ENCODE measurements at places on chromosomes 3 and 15.

DNA sequence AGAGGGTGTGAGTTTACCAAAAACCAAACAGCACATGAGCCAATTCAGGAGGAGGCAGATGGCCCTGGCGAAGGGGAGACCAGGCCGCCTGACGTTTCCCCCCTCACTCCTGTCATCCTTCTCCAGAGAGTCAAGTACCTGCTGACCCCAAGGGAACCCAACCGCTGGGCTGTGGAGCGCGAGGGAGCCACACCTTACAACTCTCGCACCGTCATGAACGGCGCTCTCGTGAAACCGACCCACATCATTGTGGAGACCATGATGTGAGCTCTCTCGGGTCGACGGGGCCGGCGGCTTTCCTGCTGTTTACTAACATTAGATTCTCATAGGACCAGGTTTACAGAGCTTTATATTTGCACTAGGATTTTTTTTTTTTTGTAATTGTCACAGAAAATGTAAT lies 55.4 kb downstream of the GRIP2 start:
- DNase-seq = no peak

DNA sequence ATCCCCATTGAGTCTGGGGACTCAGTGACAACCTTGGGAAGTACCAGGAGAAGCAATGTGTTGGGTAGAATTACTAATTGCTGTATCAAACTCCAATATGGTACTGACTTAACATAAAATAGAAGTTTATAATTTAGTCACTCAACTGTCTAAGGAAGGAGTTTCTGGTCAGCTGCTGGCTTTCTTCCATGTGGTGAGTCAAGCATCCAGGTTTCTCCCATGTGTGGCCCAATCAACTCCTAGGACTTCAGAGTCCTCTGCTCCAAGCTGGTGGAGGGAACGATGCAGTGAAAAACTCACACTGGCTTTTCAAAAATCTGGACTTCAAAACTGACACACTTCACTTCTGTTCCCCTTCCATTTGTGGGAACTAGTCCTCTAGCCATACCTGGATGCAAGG lies 25.2 kb downstream of the WNT5A start:
- no peak for DNase-seq

DNA sequence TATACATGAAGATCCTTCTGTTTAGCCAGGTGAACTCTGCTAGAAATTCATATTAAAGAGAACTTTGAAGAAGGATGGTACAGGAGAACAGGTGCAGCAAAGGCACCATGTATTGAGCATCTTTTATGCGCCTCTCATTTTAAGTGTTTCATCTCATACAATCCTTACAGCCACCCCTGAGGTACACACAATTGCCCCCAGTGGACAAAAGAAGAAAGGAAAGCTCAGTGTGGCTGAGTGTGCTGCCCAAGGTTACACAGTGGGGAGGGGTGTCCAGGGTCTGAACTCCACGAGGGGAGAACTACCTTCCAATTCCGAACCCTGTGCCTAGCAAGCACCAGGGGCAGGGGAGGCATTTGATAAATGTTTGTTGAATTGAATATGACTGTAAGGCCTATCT lies 98.6 kb downstream of the MECOM start:
- no peak for DNase-seq

DNA sequence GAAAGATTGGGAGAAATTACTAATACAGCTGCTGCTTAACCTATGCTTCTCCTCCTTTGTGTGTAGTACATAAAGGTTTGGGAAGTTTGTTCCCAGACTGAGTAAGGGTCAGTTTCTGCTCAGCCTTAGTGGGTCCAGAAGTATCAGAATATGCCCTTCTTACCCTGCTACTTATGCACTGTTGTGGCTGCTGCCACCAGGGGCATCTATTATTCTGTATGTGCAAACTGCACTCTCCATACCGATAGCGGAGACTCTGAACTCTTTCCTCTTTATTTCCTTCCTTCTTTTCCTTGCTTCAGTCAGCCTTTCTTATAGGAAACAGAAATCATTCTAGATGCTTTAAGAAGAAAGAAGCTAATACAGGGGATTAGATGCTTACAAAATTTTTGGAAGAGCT lies 4.0 kb downstream of the NEDD4 start:
- no peak for DNase-seq

- no peak for DNase-seq
Measured at GRCh38 chr15:28902856-28903255, 17.1 kb downstream of the APBA2 start.

- no peak for DNase-seq
Measured at GRCh38 chr3:141830508-141830907, 45.9 kb upstream of the ATP1B3 start.

DNA sequence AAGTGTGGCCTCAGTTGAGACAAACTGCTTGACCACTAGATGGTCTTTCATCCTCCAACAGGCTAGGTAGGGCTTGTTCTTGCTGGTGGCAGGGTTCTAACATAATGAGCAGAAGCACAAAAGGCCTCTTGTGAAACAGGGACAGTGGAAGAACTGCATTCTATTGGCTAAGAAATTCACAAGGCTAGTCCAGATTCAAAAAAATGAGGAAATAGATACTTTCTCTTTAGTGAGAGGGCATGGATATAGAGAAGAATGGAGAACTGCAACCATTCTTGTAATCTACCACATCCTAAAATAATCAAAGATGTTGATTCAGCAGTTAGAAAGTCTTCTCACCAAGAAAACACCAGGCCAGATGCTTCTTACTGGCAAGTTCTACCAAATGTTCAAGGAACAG lies 143.7 kb upstream of the LRIG1 start:
- DNase-seq = no peak

DNA sequence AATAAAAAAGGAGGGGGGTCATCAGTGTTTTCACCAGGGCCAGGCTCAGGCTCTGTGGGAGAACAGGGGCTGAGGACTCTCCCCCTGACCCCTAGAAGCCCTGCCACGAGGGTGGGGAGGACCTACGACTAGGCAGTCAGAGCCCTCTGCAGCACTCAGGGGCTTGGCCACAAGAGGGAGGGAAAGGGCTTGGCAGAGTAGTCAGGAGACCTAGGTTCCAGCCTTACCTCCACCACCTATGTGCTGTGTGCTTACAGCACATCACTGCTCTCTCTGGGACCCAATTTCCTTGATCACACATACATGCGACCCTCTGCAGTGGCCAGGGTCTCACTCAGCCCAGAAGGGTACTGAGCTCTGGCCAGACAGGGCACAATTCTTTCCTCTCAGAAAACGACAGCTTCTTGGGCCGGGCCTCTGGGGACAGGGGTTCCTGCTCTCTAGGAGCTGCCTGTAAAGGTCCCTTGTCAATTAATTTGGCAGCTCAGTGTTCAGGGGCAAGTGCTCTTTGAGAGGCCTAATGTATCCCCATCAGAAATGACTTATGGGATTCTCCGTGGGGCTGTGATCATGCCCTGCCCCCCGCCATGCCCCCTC lies 16.4 kb upstream of the SKIC8 start:
- DNase-seq = peak; percentile 6

DNA sequence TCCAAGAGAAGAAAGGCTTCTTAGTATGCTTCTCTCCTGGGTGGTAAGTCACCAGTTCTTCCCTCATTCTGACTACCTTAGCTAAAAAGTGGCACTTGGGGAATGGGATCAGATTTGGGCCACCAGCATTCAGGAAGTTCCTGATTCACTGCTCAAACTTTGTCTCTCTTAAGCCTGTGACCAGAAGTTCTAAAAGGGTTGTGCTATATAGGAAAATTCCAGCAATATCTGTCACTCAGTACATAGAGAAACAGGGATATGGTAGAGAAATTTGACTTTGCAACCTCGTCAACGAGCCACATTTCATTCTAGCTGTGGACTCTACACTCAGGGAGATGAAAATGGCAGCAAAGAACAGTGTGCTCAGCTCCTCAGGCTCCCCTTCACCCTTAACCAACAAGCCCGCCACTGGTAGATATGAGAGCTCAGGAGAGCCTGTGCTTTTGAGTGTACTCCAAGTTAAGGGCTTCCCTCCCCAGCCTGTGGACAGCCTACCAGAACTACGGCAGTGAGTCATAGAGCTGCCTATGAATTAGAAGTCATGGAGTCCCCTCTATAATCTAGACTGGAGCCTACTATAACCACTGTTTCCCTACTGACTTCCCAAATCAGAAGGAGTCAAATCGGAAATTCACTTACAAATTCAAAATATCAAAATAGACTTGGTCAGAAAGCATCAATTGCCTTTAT lies 52.6 kb upstream of the MYO5C start:
- no peak for DNase-seq

DNA sequence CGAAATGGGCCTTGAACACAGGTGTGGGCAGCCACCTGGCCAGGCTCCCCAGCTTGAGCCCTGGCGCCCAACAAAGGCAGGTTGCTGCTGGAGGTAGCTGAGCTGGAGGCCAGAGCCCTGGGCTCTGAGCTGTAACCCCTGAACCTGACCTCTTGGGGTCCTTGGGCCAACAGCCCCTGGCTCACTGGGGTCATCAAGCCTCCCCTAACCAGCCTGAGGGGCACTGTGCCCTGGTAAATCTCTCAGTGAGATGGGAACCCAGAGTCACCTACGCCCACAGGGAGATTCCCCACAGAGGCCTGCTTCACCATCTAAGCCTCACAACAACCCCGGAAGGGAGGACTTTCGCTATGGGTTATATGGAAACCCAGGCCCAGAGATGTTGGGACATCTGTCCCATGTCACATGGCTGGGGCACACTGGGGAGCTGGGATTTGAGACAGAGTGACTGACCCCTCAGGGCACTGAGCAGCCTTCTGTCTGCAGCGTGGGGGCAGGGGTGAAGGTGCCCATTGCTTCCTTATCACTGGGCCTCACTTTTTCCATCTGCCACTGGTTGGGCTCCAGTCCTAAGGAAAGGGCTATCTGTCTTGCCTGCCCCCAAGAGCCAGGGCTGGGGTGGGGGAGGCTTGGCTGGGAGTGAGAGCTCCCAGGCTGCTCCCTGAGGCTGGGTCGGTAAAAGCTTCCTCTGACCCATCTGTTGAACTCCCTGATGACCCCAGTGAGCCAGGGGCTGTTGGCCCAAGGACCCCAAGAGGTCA lies 59.1 kb downstream of the IQSEC1 start:
- DNase-seq = no peak

DNA sequence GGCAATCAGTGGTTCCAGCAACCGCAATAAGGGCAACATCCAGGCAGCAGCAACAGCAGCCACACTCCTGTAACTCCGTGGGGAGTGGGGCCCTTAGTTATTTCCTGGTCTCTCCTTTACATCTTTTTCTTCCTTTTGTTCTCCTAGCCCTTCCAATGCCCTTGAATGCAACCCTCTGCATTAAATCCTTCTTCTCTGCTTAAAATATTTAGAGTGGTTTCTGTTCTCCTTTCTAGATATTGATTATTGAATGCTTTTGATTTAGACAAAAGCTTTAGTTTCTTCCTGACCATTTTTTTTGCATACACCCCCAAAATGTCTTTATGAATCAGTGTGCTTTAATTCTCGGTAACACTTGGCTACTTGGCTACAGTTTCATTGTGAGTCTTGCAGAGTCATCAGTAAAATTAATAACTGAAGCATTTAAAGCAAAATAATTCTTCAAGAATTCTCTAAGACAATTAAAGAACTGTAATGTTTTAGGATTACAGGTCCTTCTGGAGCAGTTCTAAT lies 586.1 kb downstream of the MECOM start:
- DNase-seq = no peak

DNA sequence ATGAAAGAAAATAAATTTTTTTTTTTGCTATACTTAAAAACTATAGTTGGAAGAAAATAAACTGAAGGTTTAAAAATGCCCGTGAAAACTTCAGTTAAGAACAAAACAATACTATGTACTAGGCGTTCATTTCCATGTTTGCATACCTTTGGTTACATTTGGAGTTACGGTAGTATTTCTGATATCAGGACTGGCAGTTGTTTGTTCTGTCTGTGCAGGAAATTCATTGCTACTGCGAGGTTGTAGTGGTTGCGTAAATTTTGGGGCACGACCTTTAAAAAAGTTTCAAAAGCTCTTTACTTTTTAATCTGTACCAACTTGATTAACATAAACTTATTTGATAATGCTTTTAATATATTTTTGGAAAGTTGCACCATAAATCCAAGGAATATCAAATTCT lies 47.9 kb downstream of the ST3GAL6 start:
- no peak for DNase-seq

DNA sequence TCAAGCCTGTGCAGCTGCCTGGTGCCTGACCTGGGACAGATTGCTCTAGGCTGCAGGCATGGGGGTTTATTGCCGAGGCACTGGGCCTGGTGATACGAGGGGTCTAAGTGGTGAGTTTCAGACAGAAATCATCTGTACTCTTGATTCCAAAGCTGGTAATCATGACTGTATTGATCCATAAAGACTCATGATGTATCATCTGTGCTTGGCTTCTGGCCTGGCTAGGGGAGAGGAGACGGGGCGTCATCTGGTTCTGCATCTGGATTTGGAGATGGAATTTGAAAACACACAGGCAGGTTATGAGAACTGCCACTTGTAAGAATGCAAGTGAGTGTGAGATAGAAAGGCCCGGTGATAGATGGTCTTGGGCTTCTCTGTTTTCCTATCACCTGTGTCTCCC lies 337.4 kb upstream of the C2CD4B start:
- DNase-seq = no peak

DNA sequence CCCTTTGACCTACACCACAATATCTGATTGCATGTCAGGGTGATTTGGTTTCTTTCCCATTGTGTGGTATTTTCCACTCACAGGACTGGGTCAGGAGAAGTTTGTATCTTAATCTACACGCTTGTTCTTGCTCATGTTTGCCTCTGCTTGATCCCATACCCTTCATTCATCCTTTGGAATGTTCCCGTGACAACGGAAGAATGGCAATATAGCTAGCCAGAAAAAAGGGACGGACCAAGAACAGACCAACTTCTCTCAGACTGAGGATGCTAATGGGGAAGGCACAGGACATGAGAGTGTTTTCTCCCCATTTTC lies 7.8 kb upstream of the THSD4 start:
- no peak for DNase-seq

- no peak for DNase-seq
Measured at GRCh38 chr3:58792921-58793451, 126.4 kb upstream of the FAM3D start.

GRCh38 chr3:132550579-132551305 lies 46.3 kb upstream of the ACKR4 start:
- no peak for DNase-seq

DNA sequence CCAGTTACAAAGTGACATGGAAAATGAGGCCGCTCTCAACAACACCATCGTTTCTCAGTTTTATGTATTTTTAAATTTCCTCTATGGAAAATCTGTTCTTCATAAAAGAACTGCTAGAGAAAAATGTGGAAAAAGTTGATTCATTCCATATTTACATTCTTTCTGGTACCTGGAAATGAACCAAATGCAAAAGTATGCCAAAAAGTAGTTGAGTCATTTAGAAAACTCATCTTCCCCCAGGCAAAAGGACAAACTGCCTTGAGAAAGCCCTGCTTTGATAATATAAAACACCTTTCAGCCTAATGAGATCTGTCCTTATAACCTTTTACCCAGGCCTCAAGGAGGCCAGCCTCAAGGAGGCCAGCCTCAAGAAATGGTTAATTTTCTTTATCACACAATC lies 283.0 kb upstream of the VEPH1 start:
- DNase-seq = no peak

GRCh38 chr3:66485291-66485968 lies 15.4 kb downstream of the LRIG1 start:
- no peak for DNase-seq

- DNase-seq = no peak
Measured at GRCh38 chr15:69288531-69289341, 10.0 kb upstream of the PAQR5 start.

Measured in NCI-H345 (cell line).